ENCODE measurements at places on chromosomes 7 and 10. TPM values are rescaled to one million over a fixed set of nuclear protein-coding genes. Genes with fewer than 3 reads are reported as not detected.

- no peak for DNase-seq
Observed at GRCh38 chr10:1211844-1212570, 155.8 kb downstream of the WDR37 start.

DNA sequence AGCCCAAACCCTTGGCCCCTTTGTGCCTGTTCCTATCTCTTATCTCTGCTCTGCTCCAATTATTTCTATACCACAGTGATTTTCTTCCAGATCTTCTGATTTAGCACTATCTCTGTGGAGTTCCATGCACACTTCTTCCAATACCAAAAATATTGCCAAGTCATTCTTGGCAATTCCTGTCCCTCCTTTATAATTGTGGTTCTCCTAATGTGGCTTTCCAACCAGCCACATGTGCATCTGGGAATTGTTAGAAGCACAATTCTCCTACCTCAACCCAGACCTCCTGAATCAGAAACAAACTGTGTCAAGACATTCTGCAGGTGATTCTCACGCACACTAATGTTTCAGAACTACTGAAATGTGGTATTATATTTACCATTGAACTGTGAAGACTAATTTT, 447.8 kb upstream of the IGFBP3 start:
- DNase-seq = no peak

DNA sequence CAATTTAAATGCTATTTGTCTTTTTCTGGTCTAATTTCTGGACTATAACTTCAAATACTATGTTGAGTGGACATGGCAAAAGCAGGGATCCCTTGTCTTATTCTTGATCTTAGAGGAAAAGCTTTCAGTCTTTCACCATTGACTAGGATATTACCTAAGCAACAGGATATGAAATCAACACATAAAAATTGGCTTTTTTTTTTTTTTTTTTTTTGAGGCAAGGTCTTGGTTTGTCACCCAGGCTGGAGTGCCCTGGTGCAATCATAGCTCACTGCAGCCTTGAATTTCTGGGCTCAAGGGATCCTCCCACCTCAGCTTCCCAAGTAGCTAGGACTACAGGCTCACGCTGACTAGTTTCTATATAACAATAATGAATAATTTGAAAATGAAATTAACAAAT, 90.8 kb downstream of the JMJD1C start:
- DNase-seq = no peak

GRCh38 chr10:77386365-77386764, 251.2 kb downstream of the KCNMA1 start:
- DNase-seq = no peak

GRCh38 chr10:129275886-129276285, 191.2 kb upstream of the MGMT start:
- DNase-seq = no peak

- peak; percentile 17 for DNase-seq
Observed at GRCh38 chr10:100621360-100622205, 85.8 kb downstream of the HIF1AN start.

DNA sequence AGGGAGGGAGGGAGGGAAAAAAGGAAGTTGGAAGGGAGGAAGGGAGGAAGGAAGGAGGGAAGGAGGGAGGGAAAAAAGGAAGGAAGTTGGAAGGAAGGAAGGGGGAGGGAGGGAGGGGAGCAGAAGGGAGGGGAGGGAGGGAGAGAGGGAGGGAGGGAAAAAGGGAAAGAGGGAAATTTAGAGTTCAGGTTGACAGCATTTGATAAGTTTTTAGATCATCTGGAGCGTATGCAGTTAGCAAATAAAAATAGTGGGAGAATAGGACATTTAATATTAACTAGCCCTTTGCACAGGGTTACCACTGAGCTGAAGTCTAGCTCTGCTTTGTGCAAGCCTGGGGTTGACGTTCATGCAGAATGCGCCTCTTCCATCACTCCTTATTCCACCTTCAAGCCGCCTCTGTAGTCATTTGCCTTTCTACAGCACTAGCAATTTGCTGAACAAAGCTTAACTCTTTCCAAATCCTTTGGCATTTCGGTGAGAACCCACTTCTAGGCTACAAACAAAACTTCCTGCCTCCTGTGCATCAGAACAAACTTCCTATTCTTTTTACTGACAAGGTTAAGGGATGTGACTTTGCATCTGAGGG, 8.6 kb downstream of the STRA8 start:
- no peak for DNase-seq

DNA sequence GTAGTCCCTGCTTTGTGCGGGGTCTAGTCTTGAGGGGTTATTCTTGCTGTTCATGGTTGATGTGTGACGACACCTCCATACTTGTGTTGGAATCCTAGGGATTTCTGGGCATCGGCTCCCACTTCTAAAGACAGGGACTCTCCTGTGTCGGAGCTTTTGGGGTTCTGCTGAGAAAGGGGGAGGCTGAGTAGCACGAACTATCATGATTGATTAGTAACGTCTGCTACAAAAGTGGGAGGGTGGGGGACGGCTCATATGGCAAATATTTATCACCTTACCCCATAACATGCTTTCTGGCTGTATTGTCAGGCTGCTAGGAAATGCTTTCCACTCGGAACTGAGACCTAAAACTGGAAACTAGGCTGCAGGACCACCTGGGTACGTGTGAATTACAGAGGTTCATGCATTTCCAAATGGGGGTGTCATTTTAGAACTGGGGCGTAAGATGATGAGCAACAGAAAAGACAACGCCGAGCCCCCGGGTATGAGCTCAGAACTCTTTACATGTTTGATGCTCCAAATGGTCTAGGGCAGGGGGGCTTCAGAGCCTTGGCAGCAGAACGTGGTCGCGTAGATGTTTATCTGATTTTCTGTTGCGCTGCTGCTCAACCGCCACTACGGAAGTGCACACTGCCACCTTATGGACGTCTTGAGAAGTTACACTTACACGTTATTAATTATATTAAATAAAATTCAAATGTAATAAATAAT, 15.1 kb upstream of the NME8 start:
- peak; percentile 25 for DNase-seq

- DNase-seq = no peak
Observed at GRCh38 chr10:58631715-58632114, 119.0 kb downstream of the BICC1 start.

The TAS2R4 gene
- 0.38 TPM for total RNA-seq
